Stimulated activated CD4-positive, alpha-beta T cell treated with anti-CD3 and anti-CD28 coated beads, Interleukin-12 subunit alpha, Interleukin-12 subunit beta, amount 100 ng/mL, for 24 hours (primary cell): ENCODE measurements at places on chromosomes 13 and 19.
A peak's percentile ranks its signal among the peaks of the same experiment; 100 is the strongest.

GRCh38 chr13:29664591-29664990 lies 69.1 kb upstream of the SLC7A1 start:
- DNase-seq, result no peak

DNA sequence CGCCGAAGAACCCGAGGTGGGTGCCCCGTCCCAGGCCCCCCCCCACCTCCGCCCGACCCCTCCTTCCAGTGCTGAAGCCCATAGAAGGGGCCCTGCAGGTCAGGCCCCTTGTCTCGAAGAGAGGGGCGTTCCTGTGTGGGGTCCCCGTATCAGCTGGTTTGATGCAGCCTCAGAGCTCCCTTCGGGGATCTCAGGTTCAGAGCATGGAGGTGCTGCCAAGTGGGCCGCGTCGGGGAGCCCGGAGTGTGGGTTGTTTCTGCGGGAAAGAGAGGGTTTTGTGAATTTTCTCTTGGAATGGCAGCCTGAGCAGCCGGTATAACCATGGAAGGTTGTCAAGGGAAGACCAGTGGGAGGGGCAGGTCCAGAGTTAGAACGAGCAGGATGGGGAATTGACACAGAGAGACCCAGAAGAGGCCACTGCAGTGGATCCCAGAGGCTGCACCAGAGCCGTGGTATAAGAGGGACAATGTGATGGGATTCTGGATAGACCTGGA lies 384 bp downstream of the TRAPPC2B start:
- no peak for DNase-seq

DNA sequence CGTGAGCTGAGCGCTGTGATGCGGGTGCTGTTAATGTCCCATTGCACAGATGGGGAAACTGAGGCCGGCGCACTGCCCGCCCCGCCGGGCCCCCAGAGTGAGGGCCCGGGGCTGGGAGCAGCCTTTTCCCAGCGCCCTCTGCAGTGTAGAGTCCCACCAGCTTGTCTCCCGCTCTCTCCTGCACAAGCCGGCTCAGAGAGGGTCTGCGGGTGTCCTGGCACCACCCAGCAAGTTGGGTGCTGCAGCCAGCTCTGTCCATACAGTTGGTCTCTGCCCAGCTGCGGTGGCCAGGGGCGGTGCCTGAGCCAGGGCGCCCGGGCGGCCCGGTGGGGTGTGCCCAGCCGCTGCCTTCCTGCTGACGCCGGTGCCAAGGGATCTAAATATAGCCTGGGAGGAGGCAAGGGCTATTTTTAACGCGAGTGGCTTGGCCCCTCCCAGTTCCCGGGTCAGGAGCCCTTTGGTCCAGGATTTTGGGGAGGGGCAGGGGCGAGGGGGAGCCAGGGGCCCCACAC lies 19.3 kb downstream of the GADD45B start:
- no peak for DNase-seq

GRCh38 chr19:9075064-9075949 lies 11.6 kb upstream of the OR1M1 start:
- DNase-seq, result no peak

DNA sequence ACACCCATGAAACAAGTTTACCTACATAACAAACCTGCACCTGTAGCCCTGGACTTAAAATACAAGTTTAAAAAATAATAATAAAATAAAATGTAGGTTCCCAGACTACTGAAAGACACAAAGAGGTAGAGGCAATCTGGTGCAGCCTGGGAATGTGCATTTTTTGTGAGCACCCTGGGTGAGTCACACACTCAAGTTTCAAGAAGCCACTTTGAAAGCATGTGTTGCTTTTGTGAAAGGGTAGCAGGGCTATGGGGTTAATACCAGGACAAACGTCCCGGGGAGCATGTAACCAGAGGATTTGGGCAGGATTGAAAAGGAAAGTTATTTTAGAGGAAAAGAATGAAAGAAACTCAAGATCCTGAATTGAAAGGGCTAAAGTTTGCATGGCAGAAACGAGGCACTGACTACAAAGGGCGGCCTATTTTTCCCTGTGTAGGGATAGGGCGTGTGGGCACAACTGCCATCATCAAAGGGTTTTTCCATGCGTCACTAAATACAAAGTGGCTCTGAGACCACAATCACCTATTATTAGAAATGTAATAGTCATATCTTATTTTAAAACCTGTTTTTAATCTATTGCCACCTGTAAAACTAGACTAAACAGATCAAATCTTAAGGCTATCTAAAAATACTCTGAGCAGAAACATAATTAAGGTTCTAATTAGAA lies 314.9 kb downstream of the COG6 start:
- no peak for DNase-seq

DNA sequence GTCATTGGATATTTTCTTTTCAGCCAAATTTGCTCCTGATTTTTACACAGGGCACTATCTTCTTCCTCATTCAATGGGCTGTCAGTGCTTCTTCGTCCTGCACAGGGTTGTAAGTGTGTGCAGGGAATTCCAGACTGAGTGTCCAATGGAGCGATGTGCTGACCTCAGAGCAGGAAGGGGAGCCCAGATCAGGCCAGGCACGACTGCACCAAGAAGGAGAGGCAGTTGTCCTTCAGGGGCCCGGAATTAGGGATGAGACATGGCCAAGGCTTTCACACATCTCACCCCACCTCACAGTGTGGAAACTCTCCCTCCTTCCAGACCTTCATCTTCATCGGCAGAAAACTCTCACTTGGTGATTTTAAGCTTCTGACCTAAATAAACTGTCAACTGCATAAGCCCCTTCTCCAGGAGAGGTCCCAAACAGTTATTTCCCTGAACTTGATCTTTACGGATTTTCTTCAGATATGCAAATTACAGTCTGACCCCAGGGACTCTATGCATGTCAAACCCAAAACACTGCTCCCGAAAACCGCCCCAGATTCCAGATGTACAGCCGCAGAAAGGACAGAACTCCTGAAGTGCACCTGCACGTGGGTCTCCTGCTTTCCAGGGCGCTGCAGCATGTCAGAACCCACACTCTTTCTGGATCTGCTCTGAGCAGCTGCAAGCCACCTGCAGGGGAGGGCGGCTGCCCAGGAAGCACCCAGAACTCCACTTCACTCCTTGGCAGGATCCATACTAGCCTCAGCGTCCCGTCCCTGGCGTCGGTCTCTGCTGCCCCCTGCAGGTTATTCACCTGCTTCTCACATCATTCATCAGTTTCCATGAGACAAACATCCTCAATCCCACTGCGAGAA lies 625 bp upstream of the ZNF20 start:
- peak; percentile 66 for DNase-seq

GRCh38 chr13:77328819-77329132 lies 1.9 kb upstream of the MYCBP2 start:
- DNase-seq, result no peak

GRCh38 chr19:7788178-7788932 lies 25.3 kb downstream of the CLEC4M start:
- DNase-seq, result no peak

DNA sequence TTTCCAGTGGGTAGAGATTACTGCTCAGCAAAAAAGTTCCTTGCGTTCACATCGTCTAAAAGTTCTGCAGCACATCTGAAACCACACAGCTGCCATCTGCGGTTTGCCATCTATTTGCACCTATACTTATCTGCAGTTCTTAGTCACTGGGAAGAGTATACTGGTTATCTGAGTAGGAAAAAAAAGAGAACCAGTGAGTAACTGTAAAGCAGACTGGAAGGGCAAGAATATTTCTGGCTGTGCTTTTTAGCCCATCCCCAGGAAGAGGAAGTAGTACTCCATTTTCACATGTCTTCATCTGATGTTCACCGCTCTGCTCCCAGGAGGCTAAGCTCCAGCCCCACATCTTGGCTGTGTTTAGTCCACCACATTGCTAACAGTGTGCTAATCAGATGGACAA lies 35.6 kb downstream of the EFNB2 start:
- DNase-seq, result no peak

DNA sequence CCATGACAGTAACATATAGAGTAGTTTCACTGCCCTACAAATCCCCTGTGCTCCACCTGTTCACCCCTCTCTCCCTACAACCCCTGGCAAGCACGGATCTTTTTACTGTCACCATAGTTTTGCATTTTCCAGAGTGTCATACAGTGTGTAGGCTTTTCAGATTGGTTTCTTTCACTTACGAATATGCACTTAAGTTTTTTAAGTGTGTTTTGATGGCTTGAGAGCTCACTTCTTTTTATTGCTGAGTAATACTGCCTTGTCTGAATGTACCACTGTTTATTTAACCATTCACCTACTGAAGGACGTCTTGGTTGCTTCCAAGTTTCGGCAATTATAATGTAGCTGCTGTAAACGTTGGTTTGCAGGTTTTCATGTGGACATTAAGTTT lies 175.1 kb downstream of the ITGBL1 start:
- no peak for DNase-seq

DNA sequence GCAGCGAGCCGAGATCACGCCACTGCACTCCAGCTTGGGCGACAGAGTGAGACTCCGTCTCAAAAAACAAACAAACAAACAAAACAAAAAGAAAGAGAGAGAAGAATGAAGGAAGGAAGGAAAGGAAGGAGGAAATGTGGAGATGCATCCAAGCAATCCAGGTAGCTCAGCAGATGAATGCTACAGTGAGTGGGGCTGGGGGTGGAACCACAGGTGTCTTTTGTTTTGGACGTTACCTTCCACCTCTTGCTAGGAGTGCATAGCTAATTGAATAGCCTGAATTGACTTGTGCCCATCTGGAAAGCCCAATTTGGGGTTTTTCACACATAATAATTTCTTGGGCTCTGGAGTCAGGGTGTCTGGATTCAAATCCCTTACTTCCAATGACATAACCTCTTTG lies 66.0 kb upstream of the GTF3A start:
- no peak for DNase-seq

GRCh38 chr19:15124572-15125231 lies 17.5 kb downstream of the SYDE1 start:
- no peak for DNase-seq

DNA sequence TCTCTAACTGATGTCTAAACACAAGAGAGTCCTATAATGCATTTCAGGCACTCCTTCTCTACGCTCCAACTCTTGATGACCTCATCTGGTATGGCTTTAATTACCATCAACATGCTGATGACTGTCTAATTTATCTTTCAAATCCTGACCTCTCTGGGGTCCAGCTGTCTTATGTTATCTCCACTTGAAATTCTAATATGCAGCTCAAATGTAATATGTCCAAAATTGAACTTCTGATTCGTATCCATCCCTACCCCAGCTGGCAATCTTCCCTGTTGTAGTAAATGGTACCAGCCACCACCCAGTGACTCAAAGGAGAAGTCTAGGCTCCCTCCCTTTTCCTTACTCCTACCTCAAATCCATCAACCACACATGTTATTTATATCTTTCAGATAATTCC lies 288.0 kb upstream of the SLC10A2 start:
- no peak for DNase-seq

DNA sequence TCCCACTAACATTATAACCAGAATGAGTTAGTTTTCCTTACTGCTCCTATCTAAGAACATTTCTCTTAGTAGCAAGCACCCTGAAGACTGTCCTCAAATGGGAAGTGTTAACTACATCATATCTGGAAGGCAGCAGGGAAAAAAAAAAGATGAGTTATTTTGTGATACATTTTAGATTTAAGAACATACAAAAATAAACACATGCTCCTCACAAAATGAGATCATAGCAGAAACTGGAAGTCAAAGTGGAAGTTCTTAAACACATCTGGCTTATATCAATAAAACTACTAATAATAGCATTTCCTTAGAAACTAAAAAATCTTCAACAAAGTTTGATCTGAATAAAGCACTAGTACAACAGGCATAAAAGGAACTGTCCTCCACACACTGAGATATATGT lies 70.4 kb downstream of the SLITRK6 start:
- DNase-seq, result no peak

- no peak for DNase-seq
Observed at GRCh38 chr19:29893606-29894284, 48.3 kb upstream of the URI1 start.

- DNase-seq, result no peak
Observed at GRCh38 chr19:41569481-41570150, 6.3 kb upstream of the CEACAM21 start.

GRCh38 chr13:110564472-110564985 lies 3.0 kb upstream of the RAB20 start:
- no peak for DNase-seq

- DNase-seq, result no peak
Observed at GRCh38 chr13:30435911-30436451, 13.7 kb downstream of the UBE2L5 start.

DNA sequence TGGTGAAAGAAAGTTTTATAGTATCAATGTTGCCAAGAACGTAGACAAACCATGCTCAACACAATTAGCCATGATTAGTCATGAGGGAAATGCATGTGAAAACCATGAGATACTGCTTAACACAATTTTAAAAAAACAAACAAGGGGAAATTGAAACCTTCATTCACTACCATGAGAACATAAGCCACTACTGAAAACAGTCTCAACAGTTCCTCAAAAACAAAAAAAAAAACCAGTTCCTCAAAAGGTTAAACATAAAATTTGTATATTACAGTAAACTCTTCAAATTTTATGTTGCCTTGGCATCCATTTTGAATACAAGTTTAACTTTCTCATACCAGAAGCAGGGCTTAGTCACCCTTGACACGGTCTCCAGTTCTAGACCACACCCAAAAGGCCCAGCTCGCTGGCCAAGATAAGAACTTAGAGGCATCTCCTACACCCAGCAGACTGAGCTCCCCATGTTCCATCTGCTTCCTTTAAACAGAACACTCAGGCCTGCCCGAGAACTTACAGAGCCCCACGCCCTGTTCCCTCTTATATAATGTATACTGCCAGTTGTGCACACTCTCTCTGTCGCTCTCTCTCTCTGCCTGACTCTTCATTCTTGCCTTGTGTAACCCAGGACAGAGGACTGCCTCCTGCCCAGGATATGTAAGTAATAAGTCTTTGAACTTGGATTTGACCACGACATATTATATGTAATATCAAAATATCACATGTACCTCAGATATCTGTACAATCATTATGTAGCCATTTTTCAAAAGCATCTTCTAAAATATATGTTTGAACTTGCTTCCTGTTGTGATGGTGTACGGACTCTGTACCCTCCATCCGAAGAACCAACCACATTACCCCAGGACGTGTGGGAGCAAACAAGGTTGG lies 67.4 kb downstream of the STK24 start:
- no peak for DNase-seq

DNA sequence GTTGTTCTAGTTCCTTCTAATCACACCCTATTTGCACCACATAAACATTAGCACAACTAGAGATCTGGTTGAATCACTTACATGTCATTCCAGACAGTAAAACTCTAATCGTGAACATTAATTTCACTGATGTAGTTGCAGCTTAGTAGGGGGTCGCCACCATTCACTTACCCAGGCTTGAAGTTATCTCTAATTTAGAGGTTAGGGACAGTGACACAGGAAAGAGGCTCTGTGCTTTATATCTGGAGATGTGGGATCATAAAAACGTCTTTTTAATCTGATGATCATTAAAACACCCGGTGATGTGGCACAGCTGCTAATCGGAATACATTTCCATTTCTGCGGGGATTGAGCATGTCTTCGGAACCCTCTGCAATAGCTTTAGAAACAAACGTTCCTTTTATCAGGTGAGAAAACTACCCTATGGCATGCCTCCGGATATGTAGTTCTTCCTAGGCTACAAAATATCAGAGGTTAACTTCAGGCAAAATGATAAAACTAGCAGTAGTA lies 523.0 kb downstream of the MYO16 start:
- DNase-seq, result no peak

GRCh38 chr19:48510421-48511268 lies 990 bp downstream of the LMTK3 start:
- peak; percentile 55 for DNase-seq
